ENCODE measurements at places on chromosomes 3 and 15. TPM values are rescaled to one million over a fixed set of nuclear protein-coding genes. Genes with fewer than 3 reads are reported as not detected.

The ECE2 gene
- total RNA-seq, result not detected

GRCh38 chr3:105774444-105775180 lies 94.2 kb downstream of the CBLB start:
- DNase-seq, result no peak

The BFSP2 gene
- total RNA-seq, result not detected

The SLC27A2 gene
- total RNA-seq, result not detected

- no peak for DNase-seq
Observed at GRCh38 chr3:77467702-77468625, 428.1 kb downstream of the ROBO2 start.

Data from pulmonary artery endothelial cell (primary cell).